ENCODE measurements at places on chromosomes 1 and 21.

GRCh38 chr21:42571391-42572150 lies 57.9 kb downstream of the SLC37A1 start:
- peak; percentile 17 for DNase-seq

- no peak for DNase-seq
These were observed 24.0 kb upstream of the SAMD13 start for GRCh38 chr1:84277343-84278059.

GRCh38 chr1:8911416-8912309 lies 33.2 kb upstream of the ENO1 start:
- DNase-seq: peak; percentile 76

- DNase-seq: no peak
These were observed 88.5 kb downstream of the RUNX3 start for GRCh38 chr1:24841593-24841992.

DNA sequence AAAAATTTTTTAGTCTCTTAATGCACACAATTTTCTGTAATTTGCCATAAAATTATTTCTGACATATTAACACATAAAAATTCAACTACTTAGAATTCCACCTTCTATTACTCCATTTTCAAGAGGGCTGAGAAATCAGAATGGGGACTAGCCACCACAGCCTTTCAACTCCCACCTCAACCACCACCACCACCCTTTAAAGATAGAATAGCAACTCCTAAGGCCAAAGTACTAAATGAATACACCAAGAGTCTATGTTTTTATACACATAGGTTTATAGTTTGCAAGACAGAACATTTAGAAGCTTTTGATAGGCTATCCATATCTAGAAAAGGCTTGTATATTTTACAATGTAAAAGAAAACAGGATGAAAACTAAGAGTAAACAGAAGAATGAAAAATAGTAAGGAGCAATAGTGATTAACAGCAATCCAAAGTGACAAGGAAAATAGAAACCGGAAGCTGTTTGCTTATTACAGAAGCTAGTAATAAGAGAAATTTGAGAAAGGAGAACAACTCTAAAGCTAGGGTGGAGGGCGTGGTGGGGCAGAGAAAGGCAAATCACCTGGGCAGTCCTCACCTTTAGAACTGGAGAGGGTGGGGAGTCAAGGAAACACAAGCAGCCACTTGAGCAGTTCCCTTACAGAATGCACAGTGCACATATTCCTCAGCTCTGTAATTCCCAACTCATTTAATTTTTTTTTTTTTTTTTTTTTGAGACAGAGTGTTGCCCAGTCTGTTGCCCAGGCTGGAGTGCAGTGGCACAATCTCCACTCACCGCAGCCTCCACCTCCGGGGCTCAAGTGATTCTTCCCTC lies 27.7 kb downstream of the EPS15 start:
- DNase-seq: no peak

DNA sequence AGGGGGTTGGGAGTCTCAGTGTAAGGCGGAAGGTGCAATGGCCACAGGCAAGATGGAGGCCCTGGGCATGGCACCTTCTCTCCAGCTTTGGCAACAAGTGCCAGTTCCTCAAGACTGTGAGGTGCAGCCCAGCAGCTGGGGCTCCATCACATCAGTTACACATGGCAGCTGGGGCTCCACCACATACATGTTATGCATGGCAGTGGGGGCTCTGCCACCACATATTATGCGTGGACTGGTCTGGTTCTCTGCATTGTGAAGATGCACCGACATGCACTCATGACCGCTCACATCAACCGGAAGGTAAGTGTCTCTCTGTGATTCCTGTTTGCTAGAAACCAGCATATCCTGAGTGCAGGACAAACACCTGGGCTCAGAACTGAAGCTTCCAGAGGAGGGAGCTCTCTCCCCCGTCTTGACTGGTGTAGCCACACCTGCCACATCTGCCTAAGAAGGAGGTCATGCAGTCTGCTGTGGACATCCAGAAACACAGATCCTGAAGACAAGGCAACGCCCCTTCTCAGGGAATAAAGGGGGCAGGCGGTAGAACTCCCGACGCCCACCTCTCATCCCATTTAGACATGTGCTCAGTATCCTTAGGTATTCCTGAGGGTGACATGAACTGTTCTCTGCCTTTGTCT lies 104.1 kb upstream of the TMPRSS2 start:
- DNase-seq: peak; percentile 87

- no peak for DNase-seq
These were observed 96.4 kb upstream of the HOOK1 start for GRCh38 chr1:59718064-59718988.

- DNase-seq: peak; percentile 67
These were observed 10.7 kb upstream of the NPHP4 start for GRCh38 chr1:6002714-6003501.

DNA sequence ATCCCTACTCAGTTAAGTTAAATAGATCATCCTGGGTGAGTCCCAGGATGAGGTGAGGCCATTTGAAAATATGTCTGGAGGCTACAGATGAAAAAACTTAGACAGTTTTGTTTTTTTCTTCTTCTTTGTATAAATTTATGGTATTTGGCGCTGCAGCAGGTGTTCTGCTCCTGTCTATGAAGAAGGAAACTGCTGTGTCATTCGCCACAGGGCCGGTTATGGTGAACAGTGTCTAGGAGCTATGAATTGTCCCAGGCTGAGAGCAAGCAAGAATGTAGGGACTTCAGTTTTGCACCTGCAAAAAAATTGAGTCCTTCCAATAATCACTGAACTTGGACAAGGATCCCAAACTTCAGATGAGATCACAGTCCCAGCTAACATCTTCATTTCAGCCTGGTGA lies 674.3 kb upstream of the RGS18 start:
- DNase-seq: no peak

DNA sequence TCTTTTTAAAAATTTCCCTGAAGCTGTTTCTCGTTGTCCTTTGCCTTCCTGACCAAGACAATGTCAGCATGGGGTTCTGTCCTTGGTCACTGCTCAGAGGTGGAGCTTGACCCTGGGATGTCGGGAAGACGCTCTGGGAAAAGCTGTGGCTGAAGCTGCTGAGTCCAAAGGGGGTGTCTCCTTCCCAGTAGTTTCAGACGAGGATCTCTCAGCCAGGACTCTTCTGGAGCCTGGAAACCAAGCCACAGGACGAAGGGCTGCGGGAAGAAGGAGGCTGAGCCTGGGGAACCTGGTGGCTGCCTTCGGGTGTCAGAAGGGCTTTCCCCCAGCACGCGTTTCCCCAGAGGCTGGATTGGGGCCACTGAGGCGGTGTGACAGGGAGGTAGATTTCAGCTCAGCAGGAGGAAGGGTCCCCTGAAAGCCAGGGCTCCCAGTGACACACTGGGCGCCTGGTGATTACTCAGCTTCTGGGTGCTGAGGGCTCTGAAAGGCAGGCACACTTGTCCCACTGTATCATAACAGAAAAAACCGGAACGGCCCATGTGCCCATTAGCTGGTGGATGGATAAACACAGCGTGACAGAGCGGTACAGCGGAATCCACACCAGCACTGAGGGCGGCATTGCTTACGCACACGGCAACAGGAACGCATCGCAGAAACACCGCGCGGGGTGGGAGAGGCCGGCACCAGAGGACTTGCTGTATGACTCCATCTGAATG lies 5.0 kb upstream of the KRTAP12-1 start:
- DNase-seq: peak; percentile 70

DNA sequence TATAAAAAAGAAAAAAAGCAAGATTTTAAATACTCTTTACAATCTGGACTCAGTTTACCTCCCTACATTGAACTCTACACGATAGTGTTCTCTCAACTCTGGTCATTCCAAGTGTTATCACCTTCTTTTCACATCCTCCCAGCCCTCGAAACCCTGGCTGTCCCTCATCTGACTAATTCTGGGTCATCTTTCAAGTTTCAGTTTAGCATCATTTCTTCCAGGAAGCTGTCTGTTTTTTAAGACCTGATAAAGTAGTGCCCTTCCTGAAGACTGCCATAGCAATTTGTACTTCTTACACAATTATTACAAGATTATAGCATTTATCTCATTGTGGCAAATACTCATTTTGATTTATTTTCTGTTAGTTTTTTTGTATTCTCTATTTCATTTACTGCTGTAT lies 1.2 kb downstream of the ALG14 start:
- no peak for DNase-seq

GRCh38 chr1:180849031-180849775 lies 63.5 kb upstream of the KIAA1614 start:
- DNase-seq: no peak

- no peak for DNase-seq
These were observed 4.4 kb downstream of the MIER1 start for GRCh38 chr1:66929146-66929688.

DNA sequence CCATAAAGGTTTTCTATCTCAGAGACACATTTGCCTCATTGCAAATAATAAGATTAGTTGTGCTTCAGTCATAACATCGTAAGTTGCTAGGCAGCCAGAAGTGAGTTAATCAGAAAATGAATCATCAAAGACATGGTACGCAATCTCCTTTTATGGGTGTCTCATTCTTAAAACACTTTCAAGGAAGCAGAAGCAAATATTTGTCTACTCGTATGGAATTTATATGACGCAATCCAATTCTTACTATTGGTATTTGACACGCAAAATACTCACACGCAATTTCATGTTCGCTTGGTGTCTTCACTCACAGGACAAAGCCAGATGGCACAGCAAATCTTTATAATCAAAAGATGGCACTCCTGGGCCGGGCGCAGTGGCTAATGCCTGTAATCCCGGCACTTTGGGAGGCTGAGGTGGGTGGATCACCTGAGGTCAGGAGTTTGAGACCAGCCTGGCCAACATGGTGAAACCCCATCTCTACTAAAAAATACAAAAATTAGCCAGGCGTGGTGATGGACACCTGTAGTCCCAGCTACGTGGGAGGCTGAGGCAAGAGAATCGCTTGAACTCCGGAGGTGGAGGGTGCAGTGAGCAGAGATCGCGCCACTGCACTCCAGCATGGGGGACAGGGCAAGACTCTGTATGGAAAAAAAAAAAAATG lies 56.4 kb downstream of the HLCS start:
- DNase-seq: no peak

- no peak for DNase-seq
These were observed 55.4 kb upstream of the PTGFRN start for GRCh38 chr1:116854403-116854690.

- DNase-seq: no peak
These were observed 41.6 kb upstream of the LRIG2 start for GRCh38 chr1:113031171-113031933.

DNA sequence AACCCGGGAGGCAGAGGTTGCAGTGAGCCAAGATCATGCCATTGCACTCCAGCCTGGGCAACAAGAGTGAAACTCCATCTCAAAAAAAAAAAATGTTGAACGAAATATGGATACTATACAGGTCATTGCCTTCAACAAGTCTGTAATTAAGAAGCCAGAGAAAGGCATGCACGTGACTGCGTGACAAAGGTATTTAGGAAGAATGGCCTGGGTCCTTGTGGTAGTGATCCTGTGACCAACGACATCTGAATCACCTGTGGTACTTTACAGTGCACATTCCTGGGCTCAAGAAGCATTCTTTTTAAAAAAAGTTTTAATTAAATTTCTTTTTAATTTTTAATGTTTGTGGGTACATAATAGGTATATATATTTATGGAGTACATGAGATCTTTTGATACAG lies 115.0 kb downstream of the GREM2 start:
- no peak for DNase-seq

Data from endodermal cell (in vitro differentiated cells).